MCF 10A (cell line): ENCODE measurements at places on chromosomes 7 and 10.

DNA sequence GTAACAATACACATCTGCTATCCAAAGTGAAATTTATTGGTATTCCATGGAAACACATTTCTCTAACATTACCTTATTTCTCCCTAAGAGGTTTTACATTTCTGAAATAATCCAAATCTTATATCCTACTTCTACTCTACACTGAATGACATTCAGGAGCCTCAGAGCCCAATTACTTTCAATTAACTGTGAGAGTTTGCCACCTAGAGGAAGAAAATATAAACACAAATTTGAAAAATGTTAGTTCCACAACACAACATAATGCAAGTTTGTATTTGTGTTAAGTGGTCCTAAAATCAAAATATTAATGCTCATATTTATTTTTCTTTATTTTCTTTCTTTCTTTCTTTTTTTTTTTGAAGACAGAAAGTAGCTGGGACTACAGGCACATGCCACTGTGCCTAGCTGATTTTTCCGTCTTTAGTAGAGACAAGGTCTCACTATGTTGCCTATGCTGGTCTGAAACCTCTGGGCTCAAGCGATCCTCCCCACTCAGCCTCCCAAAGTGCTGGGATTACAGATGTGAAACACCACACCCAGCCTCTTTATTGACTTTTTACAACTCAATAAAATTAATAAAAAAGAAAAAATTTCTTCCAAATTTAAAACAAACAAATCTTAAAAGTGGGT is 46.0 kb downstream of the ATAD1 start:
- peak; percentile 39 for DNase-seq

DNA sequence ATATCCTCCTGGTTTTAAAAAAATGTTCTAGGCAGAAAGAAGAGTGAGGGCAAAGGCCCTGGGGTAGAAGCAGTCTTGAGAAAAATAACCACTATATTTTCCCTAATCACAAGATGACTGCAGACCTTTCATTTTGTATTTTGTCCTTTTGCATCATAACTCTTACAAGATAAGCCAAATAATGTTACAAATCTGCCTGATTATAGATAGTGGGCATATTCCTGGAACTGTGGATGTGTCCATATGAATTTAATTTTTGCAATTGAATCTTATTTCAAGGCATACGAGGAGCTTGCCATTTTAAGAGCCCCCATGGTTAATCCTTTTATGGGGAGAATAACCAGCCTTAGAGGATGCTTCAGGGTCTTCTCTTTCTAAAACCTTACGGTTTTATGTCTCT is 102.7 kb downstream of the ADRA2A start:
- DNase-seq: no peak

DNA sequence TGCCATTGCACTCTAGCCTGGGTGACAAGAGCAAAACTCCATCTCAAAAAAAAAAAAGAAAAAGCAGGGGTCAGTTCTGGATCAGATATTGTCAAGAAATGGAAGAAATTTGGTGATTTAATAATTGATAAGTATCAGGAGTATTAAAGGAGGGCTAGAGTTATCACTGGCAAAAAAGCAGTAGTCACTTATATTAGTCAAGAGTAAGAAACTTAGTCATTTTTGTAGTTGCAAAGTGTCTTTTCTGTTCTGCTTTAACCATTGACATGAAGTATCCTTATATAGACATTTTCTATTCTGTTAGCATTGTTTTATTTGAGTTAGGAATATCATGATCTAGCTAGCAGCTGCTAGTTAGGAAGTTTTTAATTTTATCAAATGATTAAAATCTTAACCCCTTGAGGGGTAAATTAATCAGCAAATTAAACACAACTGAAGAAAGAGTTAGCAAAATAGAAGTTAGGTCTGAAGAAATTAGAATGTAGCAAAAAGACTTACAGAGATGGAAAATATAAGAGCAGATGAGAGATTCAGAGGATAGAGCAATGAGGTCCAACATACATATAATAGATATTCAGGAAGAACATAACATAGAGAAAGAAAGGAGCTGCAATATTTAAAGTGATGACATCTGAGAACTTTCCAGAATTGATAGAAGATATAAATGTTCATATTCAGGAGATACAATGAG is 7.3 kb upstream of the CCDC6 start:
- no peak for DNase-seq

GRCh38 chr7:11194492-11194891 is 220.8 kb downstream of the PHF14 start:
- peak; percentile 10 for DNase-seq

DNA sequence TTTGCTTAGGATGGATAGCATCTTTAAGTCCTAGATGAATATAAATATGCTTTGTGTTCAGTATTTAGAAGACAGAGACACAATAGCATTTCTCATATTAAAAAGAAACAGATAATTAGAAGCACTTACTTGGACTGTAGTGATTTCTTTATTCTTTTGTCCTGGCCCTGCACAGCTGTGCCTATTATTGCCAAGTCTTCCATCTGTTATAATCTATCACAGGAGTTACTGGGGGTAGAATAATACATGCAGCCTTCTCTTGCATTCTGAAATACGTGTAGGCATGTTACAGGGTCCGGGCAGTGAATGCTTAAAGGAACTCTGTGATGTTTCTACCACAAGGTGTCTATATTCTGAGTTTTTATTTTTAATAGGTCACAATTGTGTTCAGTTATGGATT is 461.5 kb upstream of the COBL start:
- no peak for DNase-seq

GRCh38 chr10:73907841-73908517 is 3.0 kb upstream of the PLAU start:
- DNase-seq: peak; percentile 67

GRCh38 chr10:124416733-124417132 is 2.0 kb downstream of the OAT start:
- peak; percentile 40 for DNase-seq

- DNase-seq: no peak
These were observed 1.3 kb downstream of the TSPAN13 start for GRCh38 chr7:16754856-16755317.

DNA sequence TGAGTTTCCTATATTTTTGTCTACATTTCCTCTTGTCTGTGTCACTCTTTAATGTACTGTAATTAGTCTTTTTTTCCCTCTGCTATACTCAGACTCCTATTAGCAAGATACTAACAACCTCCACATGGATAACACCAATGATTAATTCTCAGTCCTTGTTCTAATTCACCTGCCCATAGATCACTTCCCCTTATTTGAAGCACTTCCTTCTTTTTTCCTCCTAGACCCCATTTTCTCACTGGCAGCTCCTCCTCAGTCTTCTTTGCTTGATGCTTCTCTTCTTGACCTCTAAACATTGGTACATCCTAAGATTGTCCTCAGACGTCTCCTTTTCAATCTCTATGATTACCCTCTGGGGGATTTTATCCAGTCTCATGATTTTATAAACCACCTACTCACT is 98.2 kb upstream of the IMMP2L start:
- DNase-seq: no peak

- DNase-seq: no peak
These were observed 127.8 kb downstream of the EMX2 start for GRCh38 chr10:117670116-117670904.

GRCh38 chr7:37112876-37113275 is 335.8 kb downstream of the ELMO1 start:
- no peak for DNase-seq

DNA sequence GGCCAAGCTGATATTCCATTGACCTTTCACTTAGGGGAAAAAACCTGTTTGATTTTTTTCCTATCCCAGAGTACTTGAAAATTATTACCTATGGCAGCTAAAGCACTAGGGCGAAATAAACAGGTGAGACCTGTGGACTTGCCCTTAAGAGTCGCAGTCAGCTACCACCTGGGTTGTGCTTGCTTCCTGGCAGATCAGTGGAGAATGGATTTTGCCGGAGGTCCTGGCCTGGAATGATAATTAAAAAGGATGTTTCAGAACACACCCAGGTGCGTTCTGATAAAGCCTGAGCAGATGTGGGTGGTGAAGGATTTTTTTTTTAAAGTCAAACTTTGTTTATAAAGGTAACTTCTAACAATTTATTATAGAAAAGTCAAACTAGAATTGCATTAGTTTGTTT is 59.1 kb downstream of the AUTS2 start:
- no peak for DNase-seq

DNA sequence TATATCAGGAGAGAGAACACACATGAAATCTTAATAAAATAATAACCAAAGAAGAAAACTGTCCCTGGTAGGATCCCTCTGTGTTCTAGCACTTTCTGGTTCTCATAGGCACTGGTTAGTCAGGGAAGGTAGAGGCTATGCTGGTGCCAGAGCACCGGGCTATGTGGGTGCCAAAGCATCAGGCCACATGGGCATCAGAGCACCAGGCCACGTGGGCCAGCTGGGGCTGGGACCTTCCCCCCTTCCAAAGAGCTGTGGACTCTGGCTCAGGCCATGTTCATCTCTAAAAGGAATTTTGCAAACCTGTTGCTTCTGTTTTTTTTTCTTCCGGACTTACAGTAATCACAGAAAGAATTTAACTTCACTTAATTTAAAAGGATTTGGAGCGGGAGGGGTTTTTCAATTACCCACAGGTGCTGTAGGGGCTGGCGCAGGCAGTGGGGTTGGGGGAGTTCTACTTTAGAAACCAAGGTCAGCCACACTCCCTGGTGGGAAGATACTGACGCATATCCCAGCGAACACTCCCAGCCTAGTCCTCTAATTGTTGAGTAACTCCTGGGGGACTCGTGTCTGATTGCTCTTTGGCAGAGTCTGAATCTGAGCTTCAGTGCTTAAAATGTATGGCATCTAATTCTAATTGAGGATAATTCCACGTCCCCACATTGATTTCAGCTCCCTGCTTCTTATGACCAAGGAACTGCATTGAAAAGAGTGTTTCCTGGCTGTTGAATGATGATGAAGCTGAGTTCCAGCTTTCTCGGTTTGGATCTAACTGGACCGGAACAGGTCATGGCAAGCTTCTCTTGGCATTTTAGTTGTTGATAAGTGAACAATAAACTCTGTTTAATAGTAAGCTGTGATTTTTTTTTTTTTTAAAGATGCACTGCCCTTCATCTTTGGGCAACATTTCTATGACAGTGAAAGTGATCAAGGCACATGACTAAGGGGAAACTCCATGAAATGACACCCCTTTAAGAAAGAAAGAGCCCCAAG is 110.7 kb upstream of the FZD8 start:
- DNase-seq: no peak

DNA sequence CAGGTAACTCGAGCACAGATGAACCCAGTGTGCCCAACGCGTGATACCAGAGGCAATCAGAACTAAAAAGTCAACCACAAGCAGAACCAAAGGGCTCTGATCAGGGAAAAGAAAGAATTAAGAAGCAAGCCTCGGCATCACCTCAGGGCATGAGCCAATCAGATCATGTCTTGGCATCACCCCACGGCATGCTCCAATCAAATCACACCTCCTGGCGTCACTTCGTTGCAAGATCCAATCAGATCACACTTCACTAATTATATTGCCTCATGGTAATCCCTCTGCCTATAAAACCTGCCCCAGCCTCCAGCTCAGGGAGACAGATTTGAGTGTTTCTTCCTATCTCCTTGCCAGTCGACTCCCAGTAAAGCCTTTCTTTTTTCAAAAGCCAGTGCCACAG is 46.8 kb downstream of the TYW1B start:
- no peak for DNase-seq

DNA sequence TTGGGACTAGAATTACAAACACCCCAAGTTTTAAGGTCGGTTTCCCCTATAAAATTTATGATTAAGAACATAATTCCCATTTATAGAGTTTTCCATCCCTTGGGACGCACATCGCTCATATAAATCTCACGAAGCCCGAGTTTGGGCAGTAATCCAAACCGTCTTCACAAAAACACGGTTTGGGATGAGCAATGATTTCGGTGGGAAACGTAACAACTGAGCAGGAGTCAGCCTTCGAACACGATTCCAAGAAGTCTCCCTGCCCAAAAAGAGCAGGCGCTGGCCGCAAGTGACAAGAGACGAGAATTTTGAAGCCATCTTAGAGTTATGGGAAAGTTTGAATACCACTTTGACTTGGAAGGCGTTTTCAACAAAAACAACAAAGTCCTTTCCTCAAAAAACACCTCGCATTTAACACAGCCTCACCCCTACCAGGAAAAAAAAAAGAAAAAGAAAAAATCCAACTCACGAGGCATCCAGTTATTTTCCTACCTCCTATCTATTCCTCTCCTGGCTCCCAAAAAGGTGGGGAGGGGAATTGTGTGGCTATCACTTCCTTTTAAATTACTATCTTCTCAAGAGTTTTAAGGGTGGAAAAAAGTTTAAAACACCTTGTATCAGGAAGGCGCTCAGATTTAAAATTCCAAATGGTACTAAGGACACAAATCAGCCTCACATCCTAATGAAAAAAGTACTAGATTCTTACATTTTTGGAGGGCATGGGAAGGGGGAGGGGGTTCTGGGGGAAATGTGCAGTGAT is 1.6 kb downstream of the SEPHS1 start:
- DNase-seq: peak; percentile 63

- peak; percentile 17 for DNase-seq
These were observed 70.6 kb downstream of the PFKFB3 start for GRCh38 chr10:6273351-6273750.

- DNase-seq: no peak
These were observed 196.7 kb downstream of the KLF6 start for GRCh38 chr10:3588346-3588745.
